Sigmoid colon (tissue), 7 donors: ENCODE measurements at places on chromosomes 1 and 21. TPM values are rescaled to one million over a fixed set of nuclear protein-coding genes. Genes with fewer than 3 reads are reported as not detected.

- no peaks in the 10 kb centered on the region for H3K36me3 ChIP-seq
- no peak overlapping the region for H3K4me3 ChIP-seq
- no peaks in the 10 kb centered on the region for H3K27me3 ChIP-seq
- no peak overlapping the region for H3K27ac ChIP-seq
- H3K4me1 ChIP-seq: no peaks in the 10 kb centered on the region
Observed at GRCh38 chr1:89594096-89594740, 38.7 kb upstream of the LRRC8C start.

DNA sequence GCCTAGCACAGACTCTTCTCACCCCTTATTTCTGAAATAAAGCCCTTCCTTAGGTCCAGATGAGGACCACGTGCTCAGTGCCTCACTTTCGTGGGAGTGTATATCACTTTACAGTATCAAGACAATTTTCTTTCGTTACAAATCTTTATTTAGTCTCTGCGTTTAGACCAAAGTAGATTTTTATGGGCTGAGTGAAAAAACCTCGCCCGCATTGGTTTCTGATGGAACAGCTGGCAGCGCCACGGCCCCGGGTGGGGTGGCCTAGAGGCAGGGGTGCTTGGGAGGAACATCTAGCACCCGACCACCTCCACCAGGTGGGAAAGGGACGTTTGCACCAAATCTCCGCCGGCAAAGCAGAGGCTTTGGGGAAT is 7.6 kb downstream of the SIM2 start:
- H3K27ac ChIP-seq: no peak overlapping the region
- H3K27me3 ChIP-seq: peaks cover 72% of the 10 kb centered on the region
- H3K36me3 ChIP-seq: no peaks in the 10 kb centered on the region
- no peak overlapping the region for H3K4me3 ChIP-seq
- no peaks in the 10 kb centered on the region for H3K4me1 ChIP-seq

GRCh38 chr1:226825037-226825745 is 45.2 kb upstream of the PSEN2 start:
- DNase-seq: no peak
- H3K36me3 ChIP-seq: no peaks in the 10 kb centered on the region
- no peak overlapping the region for H3K4me3 ChIP-seq
- H3K27me3 ChIP-seq: no peaks in the 10 kb centered on the region
- peaks cover 40% of the 10 kb centered on the region for H3K4me1 ChIP-seq

GRCh38 chr1:170770254-170770653 is 106.3 kb downstream of the PRRX1 start:
- DNase-seq: no peak
- no peaks in the 10 kb centered on the region for H3K27me3 ChIP-seq
- H3K4me1 ChIP-seq: no peaks in the 10 kb centered on the region
- no peak overlapping the region for H3K27ac ChIP-seq

Gene DISP3
- total RNA-seq: 0.28 TPM
